Coronary artery (tissue), 2 donors: ENCODE measurements at places on chromosomes 1 and 21.

GRCh38 chr1:203858055-203858454 lies 3.3 kb upstream of the SNRPE start:
- DNase-seq: no peak

DNA sequence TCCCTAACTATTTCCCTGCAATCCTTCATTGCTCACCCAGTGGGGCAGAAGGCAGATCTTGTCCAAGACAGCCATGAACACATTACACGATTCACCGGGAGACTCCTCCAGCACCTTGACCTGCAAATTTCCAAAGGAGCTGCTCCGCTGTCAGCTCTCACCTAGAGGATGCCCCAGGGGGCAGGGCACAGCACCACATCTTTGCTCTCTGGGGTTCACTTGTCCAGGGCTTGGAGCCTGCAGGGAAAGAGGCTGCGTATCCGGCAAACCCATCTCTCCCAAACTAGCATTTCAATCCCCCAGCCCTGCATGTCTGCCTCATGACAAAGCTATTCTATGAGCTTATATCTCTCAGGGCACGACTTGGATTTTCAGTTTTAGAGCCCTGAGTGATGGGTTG lies 35.1 kb upstream of the OLIG2 start:
- DNase-seq: no peak

DNA sequence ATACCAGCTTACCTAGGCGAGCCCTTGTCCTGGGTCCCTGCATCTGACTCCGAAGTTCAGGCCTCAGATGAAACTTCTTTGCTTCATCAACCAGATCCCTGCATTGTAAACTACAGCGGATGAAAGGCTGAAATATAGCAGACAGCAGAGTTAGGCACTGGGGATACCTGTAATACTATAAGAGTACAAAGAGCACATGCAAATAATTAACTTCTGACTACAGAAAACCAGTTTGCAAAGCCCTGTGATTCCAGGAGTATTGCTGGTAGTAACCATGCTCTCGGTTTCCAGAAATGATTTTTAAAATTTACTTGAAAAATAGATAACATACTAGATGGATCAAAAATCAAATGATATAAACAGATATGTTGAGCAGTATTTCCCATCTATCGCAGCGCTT lies 18.0 kb downstream of the KLHL12 start:
- no peak for DNase-seq

GRCh38 chr1:244821134-244821533 lies 14.3 kb upstream of the COX20 start:
- DNase-seq: no peak

- no peak for DNase-seq
Observed at GRCh38 chr1:59520827-59521418, 224.0 kb downstream of the FGGY start.

GRCh38 chr1:37714689-37715088 lies 22.4 kb downstream of the CDCA8 start:
- no peak for DNase-seq

DNA sequence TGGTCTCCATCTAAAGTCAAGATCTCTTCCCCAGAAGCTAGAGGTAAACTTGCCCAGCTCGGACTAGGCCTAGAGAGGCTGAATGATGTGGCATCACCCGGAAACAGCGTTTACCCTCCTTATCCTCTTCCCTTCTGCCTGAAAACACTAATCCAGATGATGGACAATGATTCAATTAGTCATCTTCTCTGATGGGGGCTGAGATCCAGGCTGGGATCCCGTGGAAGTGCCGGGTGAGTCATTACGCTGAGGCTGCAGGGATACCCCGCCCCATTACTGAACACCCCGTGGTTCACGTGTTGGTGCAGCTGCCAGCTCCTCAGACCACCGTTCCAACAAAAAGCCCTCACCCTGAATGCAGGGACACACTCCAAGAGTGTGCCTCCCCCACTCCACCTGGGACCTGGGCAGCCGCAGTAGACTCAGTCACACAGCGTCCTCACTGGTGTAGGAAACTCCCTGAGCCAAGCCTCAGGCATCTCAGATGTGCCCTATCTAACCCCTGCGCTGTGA lies 2.0 kb downstream of the S100A6 start:
- peak; percentile 88 for DNase-seq

DNA sequence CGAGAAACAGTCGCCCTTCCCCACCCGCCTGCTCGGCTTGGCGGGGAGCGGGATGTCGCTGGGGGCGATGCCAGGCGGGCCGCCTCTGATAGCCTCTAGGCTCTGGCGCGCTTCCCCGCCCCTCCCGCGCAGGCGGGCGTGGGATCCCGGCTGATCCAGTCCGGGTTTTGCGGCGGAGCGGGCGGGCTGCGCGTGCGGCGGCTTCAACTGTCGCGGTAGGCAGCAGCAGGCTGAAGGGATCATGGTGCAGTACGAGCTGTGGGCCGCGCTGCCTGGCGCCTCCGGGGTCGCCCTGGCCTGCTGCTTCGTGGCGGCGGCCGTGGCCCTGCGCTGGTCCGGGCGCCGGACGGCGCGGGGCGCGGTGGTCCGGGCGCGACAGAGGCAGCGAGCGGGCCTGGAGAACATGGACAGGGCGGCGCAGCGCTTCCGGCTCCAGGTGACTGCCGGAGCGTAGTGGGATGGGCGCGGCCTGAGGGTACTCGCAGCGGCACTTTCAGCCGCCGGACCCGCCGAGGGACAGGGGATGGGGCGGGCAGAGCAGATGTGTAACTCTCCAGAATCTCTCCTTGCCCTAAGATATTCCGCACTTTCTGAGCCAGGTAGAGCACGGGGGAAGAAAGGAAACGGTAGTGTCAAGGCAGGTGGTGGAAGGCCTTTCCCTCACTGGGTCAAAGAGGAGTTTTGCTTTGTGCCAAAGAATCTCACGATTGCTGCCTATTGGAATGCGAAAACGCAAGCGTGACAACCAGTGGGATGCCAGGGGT lies at the start of gene FAAH:
TSS of gene FAAH (plus strand) at position 210 of the 764 bp plus-strand sequence. CDS start at position 242, 32 bp downstream.
- no peak for DNase-seq

DNA sequence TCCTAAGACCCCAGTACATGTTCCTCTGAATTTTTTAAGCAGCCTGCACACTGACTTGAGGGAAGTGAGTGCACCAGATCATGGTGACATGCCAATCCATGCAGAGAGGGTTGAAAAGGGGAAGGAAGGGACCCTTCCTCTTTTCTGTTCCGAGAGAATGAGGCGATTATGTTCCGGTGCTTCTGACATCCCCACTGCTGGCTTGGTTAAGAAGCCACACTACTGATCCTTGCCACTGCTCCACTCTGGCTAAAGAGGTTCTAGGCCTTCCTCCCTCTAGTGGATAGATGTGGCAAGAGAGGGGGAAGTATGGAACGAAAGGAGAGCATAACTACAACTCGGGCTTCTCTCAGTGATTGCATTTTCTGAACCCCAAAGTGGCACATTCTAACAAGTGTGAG lies 1.8 kb upstream of the CYB5R1 start:
- no peak for DNase-seq
